DMS 273 treated with DMSO at 0.1 percent for 48 hours (cell line): ENCODE measurements at places on chromosomes 4 and X.

- DNase-seq: no peak
These were observed 14.0 kb upstream of the XPNPEP2 start for GRCh38 chrX:129724754-129725153.

GRCh38 chr4:3209551-3210325 is 39.2 kb upstream of the MSANTD1 start:
- DNase-seq: no peak

DNA sequence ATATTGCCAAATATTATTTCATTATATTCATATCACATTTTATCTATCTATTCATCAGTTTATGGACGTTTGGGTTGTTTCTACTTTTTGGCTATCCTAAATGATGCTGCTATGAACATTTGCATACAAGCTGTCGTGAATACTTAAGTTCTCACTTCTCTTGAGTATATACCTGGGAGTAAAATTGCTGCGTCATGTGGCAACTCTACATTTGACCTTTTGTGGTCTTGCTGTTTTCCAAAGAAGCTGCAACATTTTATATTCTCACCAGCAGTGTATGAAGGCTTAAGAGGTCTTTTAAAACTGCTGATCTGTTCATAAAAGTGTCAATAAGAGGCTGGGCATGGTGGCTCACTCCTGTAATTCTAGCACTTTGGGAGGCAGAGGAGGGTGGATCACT is 5.8 kb downstream of the PYURF start:
- no peak for DNase-seq

DNA sequence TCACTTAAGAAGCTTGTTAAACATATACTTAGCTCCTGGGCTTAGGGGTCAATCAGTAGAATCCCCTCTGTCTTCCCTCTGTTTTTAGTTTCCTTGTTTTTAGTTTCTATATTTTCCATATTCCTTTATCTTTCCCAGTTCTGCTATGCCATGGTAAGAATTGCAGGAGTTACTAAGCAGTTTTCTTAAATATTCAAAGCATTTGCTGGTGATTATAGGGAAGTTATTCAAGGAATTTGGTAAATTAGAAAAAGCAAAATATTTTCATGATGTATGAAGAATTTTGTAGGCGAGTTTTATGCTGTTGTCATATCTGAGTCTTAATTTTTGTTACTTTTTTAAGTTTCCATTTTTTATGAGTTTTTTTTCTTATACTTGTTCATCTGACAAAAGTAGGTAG is 91.6 kb upstream of the NUDT6 start:
- DNase-seq: no peak

- DNase-seq: no peak
These were observed 67.3 kb upstream of the DDIT4L start for GRCh38 chr4:100257567-100257966.
